ENCODE measurements at places on chromosomes 2 and 18. TPM values are rescaled to one million over a fixed set of nuclear protein-coding genes. Genes with fewer than 3 reads are reported as not detected.

DNA sequence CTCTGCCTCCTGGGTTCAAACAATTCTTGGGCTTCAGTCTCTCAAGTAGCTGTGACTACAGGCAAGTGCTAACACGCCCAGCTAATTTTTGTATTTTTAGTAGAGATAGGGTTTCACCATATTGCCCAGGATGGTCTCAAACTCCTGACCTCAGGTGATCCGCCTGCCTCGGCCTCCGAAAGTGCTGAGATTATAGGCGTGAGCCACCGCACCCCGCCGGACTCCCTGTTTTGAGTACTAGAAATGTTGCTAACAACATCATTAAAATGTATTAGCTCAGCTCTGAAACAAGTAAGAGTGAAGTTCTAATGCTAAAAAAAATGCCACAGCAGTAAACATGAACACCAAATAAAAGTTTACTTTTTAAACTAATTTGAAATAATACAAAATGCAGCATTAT, 937.7 kb downstream of the CPS1 start:
- DNase-seq, result no peak

GRCh38 chr2:203413796-203414195, 85.6 kb downstream of the ABI2 start:
- DNase-seq, result no peak

DNA sequence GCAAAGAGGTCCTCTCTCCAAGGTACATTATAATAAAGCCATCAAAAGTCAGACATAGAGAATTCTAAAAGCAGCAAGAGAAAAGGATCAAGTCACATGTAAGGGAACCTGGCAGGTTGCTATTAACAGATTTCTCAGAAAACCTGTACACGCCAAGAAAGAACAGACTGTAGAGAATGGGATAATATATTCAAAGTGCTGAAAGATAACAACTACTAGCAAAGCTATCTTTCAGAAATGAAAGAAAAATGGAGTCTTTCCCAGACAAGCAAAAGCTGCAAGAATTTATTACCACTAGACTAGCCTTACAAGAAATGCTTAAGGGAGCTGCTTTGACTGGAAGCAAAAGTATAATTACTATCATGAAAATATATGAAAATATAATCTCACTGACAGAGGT, 81.5 kb downstream of the PTPN2 start:
- DNase-seq, result no peak

- DNase-seq, result peak; percentile 73
Observed at GRCh38 chr2:74502720-74503505, 3.5 kb upstream of the LBX2 start.

GRCh38 chr2:142189501-142189900, 58.7 kb upstream of the LRP1B start:
- no peak for DNase-seq

GRCh38 chr2:153074207-153074606, 355.8 kb downstream of the ARL6IP6 start:
- no peak for DNase-seq

DNA sequence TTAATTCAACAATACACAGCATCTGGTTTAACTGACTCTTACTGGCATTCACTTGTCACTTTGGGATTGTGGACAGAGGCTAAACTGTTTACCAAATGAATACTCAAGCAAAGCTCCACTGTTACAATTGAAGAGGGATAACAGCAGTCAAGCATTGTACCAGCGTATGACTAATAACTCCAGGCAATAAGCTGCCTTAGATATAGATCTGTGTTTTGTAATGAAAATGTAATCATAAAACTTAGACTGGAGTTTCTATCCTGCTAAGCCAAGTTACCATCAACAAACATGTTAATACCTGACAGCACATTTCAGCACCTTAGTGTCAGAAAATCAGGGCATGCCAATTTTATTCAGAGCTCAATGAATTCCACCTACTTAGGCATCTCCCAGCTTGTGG, 889.5 kb downstream of the EPHA4 start:
- peak; percentile 5 for DNase-seq

DNA sequence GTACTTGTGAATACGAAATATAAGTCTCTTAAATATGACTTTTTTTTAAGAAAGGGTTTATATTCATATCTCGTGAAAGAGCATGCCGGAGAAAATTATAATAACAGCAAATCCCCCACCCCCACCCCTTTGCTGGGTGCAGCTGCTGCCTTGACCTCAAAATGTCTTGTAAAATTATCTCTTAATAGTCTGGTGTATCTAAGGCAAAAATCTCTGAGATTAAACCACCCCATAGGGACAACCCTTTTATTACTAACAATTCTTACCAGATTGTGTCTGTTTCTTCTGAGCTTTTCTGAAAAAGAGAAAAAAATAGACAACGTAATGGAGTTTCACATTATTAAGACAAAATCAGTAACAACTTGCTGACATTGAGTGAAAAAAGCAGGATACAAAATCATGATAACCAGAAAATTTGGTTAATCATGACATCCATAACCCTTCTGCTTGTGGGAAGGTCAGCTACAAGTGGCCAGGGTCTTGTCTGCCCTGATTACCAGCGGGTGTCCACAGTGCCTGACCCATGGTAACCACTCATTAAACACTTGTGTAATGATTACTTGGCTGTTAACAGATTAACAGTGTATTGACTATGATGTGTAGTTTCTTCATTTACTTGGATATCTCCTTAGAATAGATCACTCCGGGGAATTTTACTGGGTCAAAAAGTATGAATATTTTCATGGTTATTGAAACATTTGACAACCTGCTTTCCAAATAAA, 1.5 kb downstream of the STRADB start:
- DNase-seq, result no peak

- DNase-seq, result no peak
Observed at GRCh38 chr2:196344397-196344796, 173.0 kb upstream of the STK17B start.

DNA sequence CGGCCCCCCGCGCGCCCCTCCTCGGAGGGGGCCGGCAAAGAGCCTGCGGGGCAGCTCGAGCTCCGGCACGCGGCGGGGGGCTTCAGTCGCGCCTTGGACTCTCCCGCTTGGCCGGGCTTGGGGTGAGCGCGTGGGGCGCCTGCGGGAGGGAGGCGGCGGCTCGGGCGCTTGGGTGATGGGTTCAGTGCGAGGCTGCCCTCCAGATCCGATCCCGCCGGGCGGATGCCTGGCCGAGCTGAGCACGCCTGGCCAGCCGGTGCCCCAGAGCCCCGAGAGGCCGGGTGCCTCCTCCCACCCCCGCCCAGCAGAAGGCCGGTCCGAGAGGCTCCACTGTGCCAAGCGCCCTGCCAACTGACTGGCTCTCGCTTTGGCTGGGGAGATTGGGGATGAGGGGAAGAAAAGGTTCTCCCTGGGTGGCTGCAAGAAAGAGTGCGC, 273 bp upstream of the NXPH2 start:
- DNase-seq, result no peak

DNA sequence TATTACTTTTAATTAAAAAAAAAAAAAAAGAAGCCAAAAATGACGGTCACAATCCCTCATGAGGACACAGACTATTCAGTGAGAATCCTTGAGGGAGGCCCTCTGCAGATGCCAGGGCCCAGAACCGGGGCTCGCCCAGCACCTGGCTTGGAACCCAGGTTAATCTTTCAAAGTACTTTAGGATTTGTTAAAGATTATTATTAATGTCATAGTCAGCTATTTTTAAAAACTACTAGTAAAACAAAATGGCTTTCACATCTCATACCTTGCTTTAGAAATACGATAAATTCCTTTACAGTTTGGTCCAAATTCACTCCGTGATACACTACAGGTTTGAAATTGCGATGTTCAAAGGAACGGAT, 27.1 kb downstream of the C2orf76 start:
- no peak for DNase-seq

DNA sequence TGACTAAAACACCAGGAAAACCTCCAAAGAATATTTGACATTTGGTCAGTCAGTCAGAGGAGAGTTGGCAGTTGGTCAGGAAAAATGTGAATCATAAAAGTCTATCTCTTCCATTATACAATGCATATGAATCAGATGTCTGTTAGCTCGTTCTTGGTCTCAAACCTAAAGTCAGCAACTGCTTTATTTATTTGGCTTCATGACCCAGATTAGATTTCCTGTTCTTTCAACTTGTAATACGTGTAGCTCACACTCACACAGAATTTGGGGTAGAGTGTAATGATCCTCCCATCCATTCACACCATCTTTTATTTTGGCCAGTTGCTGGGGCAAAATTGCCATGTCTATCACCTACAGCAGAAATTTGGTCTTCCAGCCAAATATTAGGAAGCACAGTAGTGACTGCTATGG, 81.9 kb upstream of the COL5A2 start:
- peak; percentile 47 for DNase-seq

- DNase-seq, result no peak
Observed at GRCh38 chr2:230678451-230678850, 34.2 kb upstream of the CAB39 start.

GRCh38 chr2:168699844-168700417, 102.5 kb upstream of the NOSTRIN start:
- no peak for DNase-seq

DNA sequence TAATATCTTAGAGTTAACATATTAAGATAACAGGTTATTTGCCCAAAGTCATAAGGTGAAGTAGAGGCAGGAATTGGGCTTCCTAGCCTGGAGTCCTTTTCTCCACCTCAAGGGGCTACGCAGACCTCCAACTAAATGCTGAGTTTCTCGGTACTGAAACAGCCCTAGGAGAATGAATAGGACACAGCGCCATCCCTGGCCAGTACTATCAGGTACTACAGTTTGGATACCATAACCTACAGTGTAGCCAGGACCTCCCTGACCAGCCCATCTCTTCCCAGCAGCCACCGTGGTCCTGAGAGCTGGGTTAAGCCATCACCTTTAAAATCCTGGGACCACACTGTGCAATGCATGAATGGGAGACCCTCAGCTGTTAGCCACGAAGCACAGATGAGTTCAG, 15.7 kb downstream of the CASP8 start:
- DNase-seq, result no peak

GRCh38 chr18:21853016-21853415, 112.4 kb downstream of the MIB1 start:
- DNase-seq, result no peak

- no peak for DNase-seq
Observed at GRCh38 chr2:112817082-112817689, 19.4 kb downstream of the IL1B start.

- DNase-seq, result no peak
Observed at GRCh38 chr2:72028351-72028995, 119.2 kb downstream of the CYP26B1 start.

GRCh38 chr18:62196079-62196478, 9.0 kb downstream of the RELCH start:
- no peak for DNase-seq

DNA sequence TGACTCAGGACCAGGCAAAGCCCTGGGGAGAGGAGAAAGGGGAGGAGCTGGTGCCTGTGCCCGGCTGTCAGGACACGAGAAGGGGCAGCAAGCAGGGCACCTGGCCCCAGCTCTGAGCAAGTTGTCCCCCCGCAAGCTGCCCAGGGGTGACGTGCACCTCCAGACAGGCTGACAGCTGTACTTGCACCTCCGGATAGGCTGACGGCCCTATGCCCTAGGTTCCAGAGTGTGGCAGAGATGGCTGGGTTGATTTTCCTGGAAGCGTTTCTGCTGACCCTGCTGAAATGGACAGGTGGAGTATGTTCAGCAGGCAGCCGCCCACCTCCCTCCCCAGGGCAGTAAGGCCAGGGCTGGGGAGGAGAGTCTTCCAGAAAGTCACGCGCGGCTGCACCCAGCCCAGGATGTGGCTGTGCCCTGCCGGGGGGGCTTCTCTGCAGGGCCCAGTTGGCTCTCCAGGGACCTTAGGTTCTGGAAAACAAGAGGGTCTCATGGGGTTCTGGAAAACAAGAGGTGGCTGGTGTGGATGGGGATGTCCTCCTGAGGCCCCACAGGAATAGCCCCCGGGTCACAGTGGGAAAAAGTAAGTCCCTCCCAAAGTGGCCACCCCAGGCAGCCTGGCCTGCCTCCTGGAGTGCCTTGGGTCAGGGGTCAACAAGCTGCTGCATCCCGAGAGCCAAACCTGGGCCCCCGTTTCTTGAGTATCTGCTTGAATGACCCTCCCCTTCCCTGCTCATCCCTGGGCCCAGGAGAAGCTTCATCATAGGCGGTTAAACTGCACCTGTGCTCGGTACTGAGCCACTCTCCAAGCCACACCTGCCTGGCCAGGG, 71.4 kb upstream of the OTOS start:
- no peak for DNase-seq

GRCh38 chr18:46538376-46538775, 118.6 kb downstream of the LOXHD1 start:
- DNase-seq, result no peak

- DNase-seq, result no peak
Observed at GRCh38 chr2:157743051-157743450, 114.4 kb upstream of the ACVR1C start.

DNA sequence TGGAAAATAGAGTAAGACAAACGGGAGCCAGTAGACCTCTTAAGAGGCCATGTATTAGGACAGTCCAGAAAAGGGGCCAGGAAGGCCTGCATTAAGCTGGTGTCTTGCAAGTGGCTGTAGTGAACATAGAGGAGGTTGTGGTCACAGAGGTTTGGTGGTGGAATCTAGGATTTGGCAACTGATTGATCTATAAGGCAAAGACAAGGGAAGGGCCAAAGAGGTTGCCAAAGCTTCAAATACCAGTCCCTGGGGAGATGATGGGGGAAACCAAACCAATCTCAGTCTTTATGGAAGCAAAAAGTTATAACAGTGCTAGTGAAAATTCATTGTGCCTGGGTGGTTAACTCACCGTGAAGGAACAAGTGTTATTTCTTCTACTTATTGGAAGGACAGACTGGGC, 28.7 kb upstream of the RTN4 start:
- DNase-seq, result no peak

DNA sequence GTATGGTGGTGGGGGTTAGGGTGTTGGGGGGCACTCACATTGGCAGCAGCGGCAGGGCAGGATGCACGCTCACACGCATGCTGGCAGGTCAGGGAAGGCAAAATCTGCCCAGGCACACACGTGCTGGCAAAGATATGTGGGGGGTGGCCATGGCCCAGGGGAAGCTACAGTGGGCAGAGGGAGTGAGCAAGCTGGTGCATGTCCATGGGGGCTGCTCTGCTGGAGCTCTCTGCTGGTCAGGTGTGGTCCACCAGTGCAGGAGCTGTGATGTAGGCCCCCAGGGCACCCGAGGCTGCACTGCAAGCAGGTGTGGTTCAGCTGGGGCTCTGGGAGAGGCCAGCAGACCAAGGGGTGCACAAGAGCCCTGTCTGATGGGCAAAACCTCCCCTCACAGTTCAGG, 491.5 kb upstream of the TNP1 start:
- no peak for DNase-seq

GRCh38 chr18:61528961-61529360, 195.7 kb downstream of the CDH20 start:
- no peak for DNase-seq

GRCh38 chr2:84194181-84194580, 264.9 kb downstream of the SUCLG1 start:
- DNase-seq, result no peak

The CACNB4 gene
- polyA plus RNA-seq, result 0.29 TPM

The MC2R gene
- polyA plus RNA-seq, result not detected

The ARHGAP15 gene
- polyA plus RNA-seq, result not detected

The RAB17 gene
- polyA plus RNA-seq, result 2.3 TPM

The C2orf80 gene
- not detected for polyA plus RNA-seq

The PROC gene
- 7.7 TPM for polyA plus RNA-seq

The ALMS1 gene
- polyA plus RNA-seq, result 5.2 TPM

The LGALSL gene
- 10.8 TPM for polyA plus RNA-seq

The SNTG2 gene
- not detected for polyA plus RNA-seq

Measured in A549 (cell line).